Activated naive CD8-positive, alpha-beta T cell treated with anti-CD3 and anti-CD28 coated beads for 36 hours (primary cell): ENCODE measurements at places on chromosomes 3 and 15. TPM values are rescaled to one million over a fixed set of nuclear protein-coding genes. Genes with fewer than 3 reads are reported as not detected.

The FOXL2 gene
- total RNA-seq: not detected

The SH3GL3 gene
- total RNA-seq: not detected

DNA sequence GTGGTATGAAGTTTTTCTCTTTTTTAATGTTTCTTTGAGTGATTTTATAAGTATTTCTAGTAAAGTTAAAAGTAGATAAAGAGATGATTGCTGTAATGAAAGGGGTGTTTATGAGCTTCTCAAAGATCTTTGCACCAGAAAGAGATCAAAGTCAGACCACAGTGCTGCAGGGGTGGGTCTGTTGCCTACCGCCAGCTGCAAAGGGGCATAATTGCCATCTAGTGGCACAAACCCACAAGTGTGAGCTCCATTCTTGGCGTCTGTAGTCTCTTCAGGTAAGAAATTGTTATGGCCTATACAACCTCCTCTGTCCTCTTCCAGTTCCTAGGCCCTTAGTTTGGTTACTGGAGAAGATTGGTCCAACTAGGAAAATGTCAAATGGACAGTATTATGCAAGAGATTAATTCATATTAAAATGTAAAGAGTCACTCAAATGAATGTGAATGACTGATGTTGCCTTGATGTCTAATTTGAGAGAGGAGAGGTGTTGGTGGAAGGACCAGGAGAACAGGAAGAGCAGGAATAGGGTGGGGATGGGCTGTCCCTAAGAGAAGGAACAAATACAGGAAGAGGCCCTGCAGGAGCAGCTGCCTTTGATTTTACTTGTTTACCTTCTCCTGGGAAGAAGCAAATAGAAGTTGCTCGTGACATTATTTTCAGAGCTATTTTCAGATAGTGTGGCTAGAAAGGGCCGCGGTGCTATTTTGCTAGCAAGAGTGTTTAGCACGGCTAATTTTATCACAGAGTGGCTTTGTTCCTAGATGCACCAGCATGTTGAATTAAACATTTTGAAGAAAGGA lies 53.0 kb upstream of the GSK3B start:
- DNase-seq: peak; percentile 18

DNA sequence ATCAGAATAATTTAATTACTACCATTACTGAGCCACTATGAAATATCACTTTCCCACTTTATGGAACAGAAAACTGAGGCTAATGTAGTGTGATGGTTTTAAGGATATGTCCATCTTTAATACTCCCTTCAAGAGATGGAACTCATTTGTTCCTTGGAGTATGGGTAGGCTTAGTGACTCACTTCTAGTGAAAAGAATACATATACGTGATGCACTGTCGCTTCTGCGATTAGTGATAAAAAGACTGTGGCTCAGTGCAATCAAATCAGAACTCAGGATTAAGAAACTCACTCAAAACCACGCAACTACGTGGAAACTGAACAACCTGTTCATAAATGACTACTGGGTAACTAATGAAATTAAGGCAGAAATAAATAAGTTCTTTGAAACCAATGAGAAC lies 216.6 kb downstream of the SUCLG2 start:
- DNase-seq: no peak

The CTXN2 gene
- total RNA-seq: not detected

The ATP13A4 gene
- total RNA-seq: 1.7 TPM

DNA sequence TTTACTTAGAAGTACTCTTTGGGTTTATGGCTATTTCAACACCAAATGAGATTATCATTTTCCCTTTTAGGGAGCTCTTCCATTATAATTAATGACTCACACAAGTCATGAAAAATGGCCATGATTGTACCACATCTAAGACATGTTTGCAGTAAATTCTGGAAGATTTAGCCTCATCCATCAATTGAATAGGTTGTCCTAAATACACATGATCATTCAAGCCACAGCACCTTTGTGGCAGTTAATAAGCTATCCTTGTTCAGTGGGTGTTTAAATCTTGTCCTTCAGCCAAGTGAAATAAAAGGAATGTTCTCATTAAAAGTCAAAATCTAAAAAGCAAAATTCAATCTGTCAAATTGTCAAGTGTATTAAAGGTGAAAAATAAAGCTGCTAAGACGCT lies 237.5 kb downstream of the ZPLD1 start:
- DNase-seq: no peak

The GOLGA6L7 gene
- total RNA-seq: not detected

DNA sequence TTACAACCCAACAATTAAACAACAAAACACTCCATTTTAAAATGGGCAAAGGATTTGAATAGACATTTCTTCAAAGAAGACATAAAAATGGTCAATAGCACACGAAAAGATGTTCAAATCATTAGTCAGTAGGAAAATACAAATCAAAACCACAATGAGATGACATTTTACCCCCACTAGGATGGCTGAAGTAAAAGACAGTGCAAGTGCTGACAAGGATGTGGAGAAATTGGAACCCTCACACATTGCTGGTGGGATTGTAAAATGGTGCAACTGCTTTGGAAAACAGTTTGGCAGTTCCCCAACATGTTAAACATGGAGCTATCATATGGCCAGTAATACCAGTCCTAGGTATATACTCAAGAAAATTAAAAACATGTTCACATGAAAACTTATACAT lies 11.6 kb downstream of the GALNT15 start:
- DNase-seq: no peak

The CHRD gene
- total RNA-seq: not detected

The CYP1A1 gene
- 4.9 TPM for total RNA-seq

GRCh38 chr3:195705081-195705991 lies 15.4 kb upstream of the MUC20 start:
- no peak for DNase-seq

- no peak for DNase-seq
Measured at GRCh38 chr3:153980252-153980590, 141.0 kb upstream of the ARHGEF26 start.

The SNX4 gene
- total RNA-seq: 33.5 TPM

DNA sequence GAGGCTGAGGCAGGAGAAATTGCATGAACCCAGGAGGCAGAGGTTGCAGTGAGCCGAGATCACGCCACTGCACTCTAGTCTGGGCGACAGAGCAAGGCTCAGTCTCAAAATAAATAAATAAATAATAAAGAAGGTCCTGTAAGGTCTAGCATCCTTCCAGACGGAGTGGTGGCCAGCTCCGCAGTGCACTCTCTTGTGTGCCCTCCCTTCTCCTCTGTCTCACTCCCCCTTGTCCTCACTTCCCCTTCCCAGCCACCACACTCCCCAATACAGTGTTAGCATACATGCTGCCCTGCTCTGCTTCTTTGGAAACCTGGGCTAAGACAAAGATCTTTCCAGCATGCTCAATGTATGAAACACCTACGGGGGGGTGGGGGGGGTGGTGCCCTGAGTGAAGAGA lies 3.4 kb upstream of the CLN6 start:
- DNase-seq: no peak

DNA sequence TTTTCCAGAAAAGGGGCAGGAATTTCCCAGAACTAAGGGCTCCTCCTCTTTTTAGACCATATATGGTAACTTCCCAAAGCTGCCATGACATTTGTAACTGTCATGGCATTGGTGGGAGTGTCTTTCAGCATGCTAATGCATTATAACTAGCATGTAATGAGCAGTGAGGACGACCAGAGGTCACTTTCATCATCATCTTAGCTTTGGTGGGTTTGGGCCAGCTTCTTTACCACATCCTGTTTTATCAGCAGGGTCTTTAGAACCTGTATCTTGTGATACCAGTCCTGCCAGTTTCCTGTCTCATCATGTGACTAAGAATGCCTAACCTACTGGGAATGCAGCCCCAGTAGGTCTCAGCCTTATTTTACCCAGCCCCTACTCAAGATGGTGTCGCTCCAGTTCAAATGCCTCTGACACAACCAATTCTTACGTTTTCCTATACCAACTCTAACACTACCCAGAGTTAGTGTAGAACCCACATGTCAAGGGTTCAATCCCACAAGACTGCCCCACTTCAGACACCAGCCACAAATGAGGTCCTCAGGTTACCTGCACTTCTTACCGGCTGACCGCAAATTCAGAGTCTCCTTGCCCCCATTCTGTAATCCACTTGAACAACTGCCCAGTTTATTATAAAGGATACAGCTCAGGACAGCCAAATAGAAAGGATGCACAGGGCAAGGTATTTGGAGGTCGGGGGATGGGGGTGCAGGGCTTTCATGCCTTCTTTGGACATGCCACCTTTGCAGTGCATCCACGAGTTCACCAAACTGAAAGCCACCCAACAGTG lies 17.7 kb downstream of the FOXB1 start:
- no peak for DNase-seq

DNA sequence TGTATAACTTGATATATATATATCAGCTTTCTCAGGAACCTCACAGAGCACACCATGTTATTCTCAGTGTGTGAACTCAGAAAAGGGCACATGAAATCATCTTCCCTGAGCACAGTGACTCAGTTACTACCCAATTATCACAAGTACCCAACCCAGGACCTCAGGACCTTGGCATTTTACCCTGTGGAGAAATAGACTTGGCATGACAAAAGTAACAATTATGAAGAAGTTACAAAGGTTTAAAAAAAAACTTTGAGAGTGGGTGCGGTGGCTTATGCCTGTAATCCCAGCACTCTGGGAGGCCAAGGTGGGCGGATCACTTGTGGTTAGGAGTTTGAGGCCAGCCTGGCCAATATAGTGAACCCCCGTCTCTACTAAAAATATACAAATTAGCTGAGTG lies 52.4 kb downstream of the ONECUT1 start:
- no peak for DNase-seq

The CHL1 gene
- total RNA-seq: not detected

GRCh38 chr3:107132674-107133073 lies 244.6 kb upstream of the CCDC54 start:
- DNase-seq: no peak

GRCh38 chr3:188975600-188976314 lies 196.0 kb upstream of the TPRG1 start:
- no peak for DNase-seq

The PARL gene
- 107 TPM for total RNA-seq

- DNase-seq: no peak
Measured at GRCh38 chr3:56693750-56694149, 10.7 kb upstream of the TASOR start.

GRCh38 chr3:193210618-193211017 lies 30.4 kb upstream of the PLAAT1 start:
- no peak for DNase-seq

DNA sequence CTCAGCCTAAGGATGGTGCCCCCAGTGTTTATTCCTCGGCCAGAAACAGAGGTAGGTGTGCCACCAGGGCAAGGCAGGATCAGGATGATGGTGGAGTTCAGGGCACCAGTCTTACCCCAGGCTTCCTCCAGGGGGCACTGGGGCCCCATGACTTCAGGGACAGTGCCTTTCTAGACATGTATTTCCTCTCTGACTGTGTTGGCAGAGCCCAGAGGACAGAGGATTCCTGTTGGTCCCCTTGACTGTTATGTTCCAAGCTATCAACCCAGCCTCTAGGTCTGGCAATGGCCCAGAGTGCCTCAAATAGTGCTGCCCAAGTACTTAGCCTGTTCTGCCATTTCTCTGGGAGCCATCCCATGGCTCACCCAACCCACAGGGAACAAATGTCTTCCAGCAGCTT lies 2.8 kb downstream of the HEMK1 start:
- peak; percentile 82 for DNase-seq

The GLT8D1 gene
- total RNA-seq: 30.3 TPM

- no peak for DNase-seq
Measured at GRCh38 chr3:31592764-31593163, 60.0 kb downstream of the STT3B start.

- DNase-seq: no peak
Measured at GRCh38 chr3:49266410-49267095, 10.5 kb downstream of the C3orf62 start.

- DNase-seq: no peak
Measured at GRCh38 chr15:48695088-48695826, 49.7 kb upstream of the FBN1 start.

- no peak for DNase-seq
Measured at GRCh38 chr3:83496462-83496861, 1462.3 kb upstream of the CADM2 start.

The SCAANT1 gene
- total RNA-seq: not detected

DNA sequence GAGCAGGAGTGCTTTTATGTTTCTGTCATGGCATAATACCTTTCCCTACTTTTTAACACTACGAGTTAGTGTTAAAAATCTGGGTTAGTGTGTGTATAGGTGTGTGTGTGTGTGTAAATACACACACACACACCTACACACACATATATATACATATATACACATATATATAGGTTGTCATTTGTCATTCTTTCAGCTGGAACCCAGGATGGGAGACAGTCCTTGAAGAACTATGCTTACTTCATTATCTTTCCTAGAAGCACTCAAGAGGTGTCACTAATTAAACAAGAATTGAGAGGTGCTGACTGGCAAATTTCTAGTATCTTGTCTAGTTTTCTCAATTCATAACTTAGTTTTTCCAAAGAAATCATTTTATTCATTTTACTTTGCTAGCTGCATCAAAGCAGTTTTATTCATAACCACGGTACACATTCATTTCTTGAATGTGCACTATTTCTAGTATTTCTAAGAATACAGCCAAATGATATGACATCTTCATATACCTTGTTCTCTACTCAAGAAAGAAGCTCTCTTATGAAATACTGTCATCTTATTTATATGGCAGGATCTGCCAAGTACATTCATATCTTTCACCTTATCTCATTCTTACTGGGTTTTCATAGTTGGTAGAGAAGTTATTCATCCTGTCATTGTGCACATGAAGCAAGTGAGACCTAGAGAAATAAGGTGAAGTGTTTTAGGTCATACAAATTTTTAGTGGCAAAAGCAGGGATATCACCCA lies 46.6 kb downstream of the ISL2 start:
- no peak for DNase-seq

The KIF7 gene
- 3.4 TPM for total RNA-seq

- no peak for DNase-seq
Measured at GRCh38 chr15:70180186-70180875, 82.6 kb upstream of the TLE3 start.

DNA sequence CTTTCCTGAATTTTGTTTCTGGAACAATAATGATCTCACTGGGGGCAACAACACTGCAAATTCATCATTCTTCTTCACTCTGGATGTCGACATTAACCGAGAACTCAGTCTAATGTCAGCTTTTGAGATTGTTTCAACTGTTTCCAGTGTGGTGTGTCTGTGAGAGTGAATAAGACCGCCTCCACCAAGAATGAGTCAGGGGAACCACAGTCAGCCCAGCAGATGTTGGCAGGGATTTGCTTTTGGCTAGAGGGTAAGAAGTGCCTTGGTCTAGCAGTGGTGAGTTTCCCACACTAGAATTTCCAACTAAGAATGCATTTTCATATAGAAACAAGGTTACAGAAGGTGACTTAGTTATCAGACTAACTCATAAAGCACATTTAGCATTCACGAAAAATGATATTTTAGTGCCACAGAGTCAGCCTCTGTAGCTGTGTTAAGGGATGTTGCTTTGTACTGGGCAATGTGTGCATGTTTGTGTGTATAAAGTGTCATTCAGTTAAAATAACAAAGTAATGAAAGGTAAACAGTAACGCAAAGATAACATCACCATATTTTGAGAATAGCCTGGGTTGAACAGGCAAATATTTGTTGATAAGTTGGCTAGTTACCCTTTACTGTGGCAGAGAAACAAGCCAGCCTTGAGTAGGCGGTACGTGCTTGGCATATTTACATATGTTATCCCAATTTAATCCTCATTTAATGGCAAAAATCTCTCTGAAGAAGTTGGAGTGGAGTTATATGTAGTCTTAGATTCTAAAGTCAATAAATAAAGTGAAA lies 33.8 kb downstream of the DRD3 start:
- DNase-seq: peak; percentile 7

GRCh38 chr3:150610785-150611184 lies 7.7 kb downstream of the SELENOT start:
- DNase-seq: no peak

GRCh38 chr15:85276508-85276907 lies 103.9 kb upstream of the AKAP13 start:
- DNase-seq: no peak

- no peak for DNase-seq
Measured at GRCh38 chr3:51887620-51888019, 12.2 kb upstream of the IQCF5 start.
